Left cardiac atrium (tissue), 4 donors: ENCODE measurements at places on chromosomes 12 and 14. TPM values are rescaled to one million over a fixed set of nuclear protein-coding genes. Genes with fewer than 3 reads are reported as not detected.
A peak's percentile ranks its signal among the peaks of the same experiment; 100 is the strongest.

GRCh38 chr14:92248696-92249095 lies 74.3 kb upstream of the SLC24A4 start:
- no peak for DNase-seq

GRCh38 chr14:54738009-54738408 lies 164.6 kb downstream of the GCH1 start:
- no peak for DNase-seq

- no peak for DNase-seq
Observed at GRCh38 chr12:65758401-65758800, 65.9 kb upstream of the HMGA2 start.

DNA sequence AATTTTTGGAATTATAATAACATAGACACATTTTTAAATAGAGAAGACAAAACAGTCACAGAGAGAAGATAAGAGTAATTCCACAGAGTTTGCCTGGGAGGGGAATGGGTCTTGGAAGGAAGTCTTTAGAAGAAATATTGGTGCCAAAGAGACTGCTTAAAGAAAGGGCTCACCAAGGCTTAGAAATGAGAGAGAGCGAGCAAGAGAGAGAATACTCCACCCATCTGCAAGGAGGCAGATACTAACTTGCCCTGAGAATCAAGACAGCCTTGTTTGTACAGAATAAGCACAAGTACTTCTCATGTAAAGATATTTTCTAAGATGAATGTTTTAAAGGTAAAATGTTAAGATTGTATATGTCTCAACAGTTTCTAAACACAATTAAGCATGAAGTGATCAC lies 165.5 kb downstream of the SLC38A4 start:
- DNase-seq = no peak

- DNase-seq = no peak
Observed at GRCh38 chr14:63701606-63702299, 26.1 kb downstream of the SGPP1 start.

DNA sequence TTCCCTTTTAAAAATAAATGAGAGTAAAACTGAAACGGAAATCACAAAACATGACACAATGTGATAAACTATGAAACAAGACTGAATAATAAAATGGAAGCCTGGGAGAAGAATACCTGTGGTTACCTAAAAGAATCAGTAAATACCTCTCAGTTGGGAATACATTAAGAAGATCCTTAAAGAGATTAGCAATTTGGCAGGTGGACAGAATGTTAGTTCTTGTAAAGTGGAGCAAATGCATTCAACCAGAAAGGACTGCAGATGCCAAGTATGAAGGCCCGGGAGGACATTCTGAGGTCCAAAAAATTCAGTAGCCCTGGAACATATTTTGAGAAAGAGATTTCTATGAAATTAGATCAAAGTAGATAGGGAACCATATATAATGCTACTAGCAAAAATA lies 861.3 kb upstream of the SEL1L start:
- no peak for DNase-seq

- no peak for DNase-seq
Observed at GRCh38 chr14:58954901-58955861, 233.3 kb upstream of the DAAM1 start.

GRCh38 chr12:80868576-80868975 lies 69.2 kb downstream of the LIN7A start:
- DNase-seq = no peak

DNA sequence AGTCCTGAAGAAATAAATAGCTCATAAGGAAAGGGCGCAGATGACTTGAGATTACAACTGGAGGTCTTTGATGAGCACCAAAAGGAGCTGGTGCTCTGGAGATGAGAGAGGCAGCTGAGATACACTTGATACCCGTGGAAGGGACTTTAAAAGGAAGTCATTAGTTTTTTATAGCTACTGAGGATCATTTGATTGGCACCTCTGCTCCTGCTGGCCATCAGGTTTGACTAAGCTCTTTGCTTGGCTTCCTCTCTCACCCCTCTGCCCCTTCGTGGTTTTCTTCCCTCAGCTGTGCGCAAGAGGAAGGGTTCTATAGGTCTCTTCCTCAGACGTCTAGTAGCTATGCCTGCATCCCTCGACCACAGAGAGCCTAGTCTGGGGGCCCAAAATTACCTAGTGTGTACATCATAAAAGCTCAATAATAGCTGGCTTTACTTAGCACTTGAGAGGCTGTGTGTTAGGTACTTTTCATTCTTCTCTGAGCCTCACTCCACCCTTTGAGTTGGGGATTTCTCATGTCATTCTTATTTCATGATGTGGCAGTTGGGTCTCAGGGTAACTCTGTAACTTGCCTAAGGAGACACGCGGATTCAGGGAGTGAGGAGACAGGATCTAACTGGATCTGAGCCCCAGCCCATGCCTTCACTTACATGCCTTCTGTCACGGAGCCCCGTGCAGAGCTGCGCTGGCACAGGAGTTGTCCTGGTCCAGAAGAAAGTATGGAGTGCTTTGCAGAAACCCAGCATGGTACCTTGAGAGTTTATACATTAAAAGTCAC lies 68.4 kb upstream of the ASPG start:
- no peak for DNase-seq

- no peak for DNase-seq
Observed at GRCh38 chr14:95299271-95299670, 20.4 kb downstream of the CLMN start.

- DNase-seq = no peak
Observed at GRCh38 chr12:8446642-8447547, 8.9 kb upstream of the CLEC6A start.

DNA sequence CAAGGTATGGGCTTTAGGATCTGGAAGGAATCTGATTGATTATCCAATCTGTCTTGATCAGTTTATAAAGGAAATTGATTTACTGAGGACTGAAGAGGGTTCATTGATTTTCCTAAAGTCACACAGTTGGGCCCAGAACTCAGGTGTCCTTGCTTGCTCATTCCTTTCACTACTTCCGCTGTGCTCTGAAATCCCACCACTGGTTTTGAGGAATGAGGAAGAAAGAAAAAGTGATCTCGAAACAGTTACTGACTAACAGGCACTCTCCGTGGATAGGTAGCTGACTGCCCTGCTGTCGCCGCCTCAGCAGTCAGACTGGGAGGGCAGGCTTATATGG lies at the start of gene FITM1:
TSS of gene FITM1 (plus strand) at position 280 of the 337 bp plus-strand sequence. CDS start 905 bp downstream, outside the sequence.
- no peak for DNase-seq

DNA sequence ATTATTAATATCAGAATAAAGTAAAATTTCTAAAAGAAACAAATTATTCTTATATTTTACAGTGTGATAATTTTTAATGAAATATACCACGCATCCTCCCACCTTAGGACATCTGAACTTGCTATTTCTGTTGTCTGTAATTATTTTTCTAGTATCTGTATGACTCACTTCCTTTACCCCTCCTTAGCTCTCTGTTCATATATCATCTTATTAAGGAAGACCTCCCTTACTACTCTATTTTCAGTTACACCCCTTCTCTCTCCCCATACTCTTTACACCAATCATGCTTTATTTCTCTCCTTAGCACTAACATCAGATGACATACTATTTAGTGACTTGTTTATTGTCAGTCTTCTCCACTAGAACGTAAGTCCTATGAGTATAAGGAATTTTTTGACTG lies 34.2 kb upstream of the C12orf50 start:
- DNase-seq = no peak

- DNase-seq = no peak
Observed at GRCh38 chr14:70045310-70045709, 143.4 kb downstream of the SLC8A3 start.

DNA sequence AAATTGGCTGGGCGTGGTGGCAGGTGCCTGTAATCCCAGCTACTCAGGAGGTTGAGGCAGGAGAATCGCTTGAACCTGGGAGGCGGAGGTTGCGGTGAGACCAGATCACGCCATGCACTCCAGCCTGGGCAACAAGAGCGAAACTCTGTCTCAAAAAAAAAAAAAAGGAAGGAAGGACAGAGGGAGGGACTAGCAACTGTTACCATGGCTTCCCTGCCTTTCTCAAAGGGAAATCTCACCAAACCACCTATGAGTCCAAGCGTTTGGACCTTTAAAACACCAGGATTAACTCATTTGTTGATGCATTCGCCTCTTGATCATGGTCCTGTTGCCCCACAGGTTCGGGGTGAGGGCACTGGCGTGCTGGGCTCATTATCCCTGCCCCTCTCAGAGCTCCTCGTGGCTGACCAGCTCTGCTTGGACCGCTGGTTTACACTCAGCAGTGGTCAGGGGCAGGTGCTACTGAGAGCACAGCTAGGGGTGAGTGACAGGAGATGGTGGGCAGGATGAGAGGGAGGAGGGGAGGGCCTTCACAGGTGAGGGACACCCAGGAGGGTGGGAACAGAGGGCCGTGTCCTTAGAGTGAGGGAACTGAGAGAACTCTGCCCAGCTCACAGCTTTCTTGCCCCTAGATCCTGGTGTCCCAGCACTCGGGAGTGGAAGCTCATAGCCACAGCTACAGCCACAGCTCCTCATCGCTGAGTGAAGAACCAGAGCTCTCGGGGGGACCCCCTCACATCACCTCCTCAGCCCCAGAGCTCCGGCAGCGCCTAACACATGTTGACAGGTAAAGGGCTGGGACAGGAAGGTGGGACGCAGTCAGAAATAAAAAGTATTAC lies 10.2 kb upstream of the MYL6B start:
- DNase-seq = no peak

- no peak for DNase-seq
Observed at GRCh38 chr12:1924996-1925683, 6.7 kb upstream of the CACNA2D4 start.

DNA sequence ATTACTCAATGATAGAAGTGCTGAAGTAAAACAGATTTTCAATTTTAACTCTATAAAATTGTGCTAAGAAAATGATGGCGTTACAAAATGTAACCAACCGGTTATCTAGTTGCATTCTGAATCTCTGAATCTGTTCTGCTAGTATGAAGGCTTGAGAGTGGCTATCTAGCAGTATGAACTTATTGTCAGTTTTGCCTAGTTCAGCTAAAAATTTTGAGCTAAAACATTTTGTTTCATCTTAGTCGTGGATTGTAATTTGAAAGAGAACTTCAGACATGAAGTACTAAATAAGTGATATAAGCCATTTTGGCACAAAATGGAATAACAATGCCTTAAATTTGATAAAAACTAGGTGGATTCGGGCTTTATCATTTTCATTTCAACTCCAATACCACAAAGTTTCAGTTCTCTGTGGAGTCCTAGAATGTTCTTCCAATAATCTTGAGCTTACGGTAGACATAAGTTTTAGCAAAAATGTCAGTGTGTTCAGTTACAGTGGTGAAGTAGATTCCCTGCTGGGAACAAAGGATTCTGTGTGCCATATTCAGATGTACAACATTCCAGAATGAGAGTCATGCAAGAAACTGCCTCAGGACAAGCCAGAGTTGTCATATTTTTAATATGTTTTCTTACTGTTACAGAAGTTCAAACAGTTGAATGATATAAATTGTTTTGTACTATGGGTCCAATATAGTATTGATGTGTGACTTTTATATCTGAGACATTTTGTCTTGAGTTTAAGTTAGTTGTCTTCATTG lies 28.1 kb downstream of the ATP6V1D start:
- DNase-seq = no peak

GRCh38 chr12:101181776-101182175 lies 28.3 kb downstream of the SLC5A8 start:
- no peak for DNase-seq

GRCh38 chr14:67270933-67271332 lies 29.7 kb downstream of the PALS1 start:
- no peak for DNase-seq

- DNase-seq = no peak
Observed at GRCh38 chr14:51419685-51420084, 179.6 kb downstream of the TMX1 start.

DNA sequence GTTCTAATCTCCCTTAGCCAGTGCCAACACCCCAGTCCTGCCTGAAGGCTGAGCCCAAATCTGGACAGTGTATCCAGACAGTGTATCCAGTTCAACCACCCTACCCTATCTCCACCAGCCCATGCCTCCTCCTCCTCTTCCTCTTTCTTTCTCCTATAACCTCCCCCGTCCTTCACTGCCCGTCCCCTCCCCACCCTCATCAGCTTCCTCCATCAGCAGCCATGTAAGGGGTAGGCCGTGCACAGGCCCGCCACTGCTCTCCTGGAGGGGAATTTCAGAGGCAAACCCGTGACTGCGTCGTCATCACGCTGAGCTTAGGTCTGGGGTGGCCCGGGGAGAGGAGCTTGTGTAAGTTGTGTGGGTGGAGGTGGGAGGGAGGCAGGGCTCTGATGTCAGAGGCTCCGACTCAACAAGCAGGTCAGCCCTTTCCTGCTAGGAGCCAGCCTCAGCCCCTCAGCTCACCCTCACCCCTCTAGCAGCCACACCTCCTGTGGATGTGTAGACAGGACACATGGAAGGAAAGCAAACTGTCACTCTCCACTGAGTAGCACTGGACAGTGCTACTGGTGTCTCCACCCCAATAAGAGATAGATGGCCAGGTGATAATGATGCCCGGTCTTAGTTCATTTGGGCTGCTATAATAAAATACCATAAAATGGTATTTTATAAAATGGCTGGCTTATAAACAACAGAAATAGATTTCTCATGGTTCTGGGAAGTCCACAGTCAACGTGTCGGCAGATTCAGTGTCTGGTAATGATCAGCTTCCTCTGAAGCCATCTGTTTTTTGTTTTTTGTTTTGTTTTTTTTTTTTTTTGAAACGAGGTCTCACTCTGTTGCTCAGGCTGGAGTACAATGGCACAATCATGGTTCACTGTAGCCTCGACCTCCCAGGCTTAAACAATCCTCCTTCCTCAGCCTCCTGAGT lies 50.5 kb downstream of the IRF2BPL start:
- DNase-seq = peak; percentile 72

DNA sequence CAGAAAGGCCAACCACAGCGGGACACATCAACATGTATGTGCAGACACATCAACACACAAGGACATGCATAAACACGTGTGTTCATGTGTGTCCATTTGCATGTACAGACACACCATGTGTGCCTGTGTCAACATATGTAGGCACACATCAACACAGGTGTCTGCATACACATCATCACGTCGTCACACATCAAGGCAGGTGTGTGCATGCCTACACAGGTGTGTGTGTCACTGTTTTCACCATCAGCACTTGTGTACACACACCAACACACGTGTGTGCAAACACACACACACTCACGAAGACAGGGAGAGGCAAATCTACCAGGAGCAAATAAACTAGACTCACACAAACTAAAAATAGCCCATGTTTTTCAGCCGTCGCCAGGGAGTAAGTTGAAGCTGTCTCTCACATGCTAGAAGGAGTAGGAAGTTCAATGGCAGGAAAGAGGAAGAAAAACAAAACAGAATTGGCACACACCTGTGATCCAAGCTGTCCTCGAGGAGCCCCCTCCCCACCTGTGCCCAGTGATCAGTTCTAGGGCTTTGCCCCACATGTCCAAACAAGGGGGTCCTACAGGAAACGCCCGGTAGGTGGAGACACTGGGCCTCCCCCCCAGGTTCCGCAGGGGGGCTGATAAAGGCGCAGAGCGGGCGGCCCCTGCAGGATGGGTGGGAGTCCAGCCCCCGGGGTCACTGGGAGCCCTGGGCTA lies 7.4 kb downstream of the SCARB1 start:
- no peak for DNase-seq

- DNase-seq = no peak
Observed at GRCh38 chr12:131140069-131140435, 186.3 kb downstream of the ADGRD1 start.

The HOXC9 gene
- not detected for total RNA-seq

The KRT75 gene
- not detected for total RNA-seq

The CLEC6A gene
- total RNA-seq = not detected

The OTX2 gene
- total RNA-seq = not detected

The PLEKHG7 gene
- total RNA-seq = not detected

The MMP14 gene
- total RNA-seq = 52.2 TPM

The LYZ gene
- total RNA-seq = 80.0 TPM

The OR4Q2 gene
- not detected for total RNA-seq

The RTL1 gene
- not detected for total RNA-seq
